ENCODE measurements at places on chromosomes 12 and 14.

- peak; percentile 80 for DNase-seq
Observed at GRCh38 chr14:92254786-92255185, 68.2 kb upstream of the SLC24A4 start.

DNA sequence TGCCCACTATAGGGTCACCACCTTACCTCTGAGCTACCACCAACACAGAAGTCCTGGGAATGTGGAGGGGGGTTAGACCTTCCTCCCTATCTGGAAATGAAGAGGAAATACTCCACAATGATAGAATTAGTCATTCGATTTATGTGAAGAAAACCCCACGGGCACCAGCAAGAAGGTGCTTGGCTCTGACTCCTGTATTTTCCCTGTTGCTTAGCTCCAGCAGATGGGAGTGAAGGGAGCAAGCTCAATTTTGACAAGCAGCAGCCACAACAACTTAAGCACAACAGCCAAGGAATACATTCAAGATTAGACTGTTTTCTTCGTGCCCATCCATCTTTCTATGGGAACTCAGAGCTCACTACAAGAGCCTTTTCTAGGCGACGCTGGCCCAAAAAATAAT is 191.7 kb downstream of the SPTSSA start:
- no peak for DNase-seq

GRCh38 chr12:54378796-54379397 is 5.6 kb downstream of the ZNF385A start:
- DNase-seq, result peak; percentile 80

DNA sequence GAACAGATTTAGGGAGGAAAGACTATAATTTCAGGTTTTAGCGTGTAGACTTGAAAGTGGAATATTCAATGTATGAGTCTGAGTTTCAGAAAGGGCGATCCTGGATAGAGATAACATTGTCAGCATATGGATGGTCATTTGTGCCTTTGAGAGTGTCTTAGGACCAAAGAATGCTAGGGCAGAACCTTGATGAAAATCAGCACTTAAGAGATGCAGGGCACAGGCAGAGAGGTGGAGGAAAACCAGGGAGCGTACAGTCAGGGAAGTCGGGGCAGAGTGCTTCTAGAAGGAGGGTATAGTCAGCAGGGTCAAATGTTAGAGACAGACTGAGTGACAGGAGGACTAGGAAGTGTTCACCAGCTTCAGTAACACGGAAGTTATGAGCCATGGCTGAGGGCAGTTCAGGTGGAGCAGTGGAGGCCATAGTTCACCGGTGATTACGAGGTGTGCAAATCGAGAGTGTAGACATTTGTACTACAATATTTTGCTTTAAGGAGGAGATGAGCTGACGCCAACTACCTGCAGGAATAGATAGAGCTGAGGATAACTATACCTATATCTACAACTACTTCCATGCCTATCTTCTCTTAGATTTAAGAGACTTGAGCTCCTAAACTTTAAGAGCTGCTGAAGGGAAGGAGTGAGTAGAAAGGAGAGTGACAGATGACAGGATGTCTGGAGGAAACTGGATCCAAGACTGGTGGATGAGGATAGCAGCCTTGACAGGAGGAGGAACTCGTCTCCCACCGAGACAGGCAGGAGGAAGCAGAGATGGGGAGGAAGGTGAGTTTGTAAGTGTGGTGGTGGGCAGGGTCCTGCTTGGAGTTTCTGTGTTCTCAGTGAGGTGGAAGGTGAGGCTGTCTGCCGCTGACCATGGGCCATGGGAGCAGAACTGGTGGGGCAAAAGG is 6.5 kb downstream of the CBLN3 start:
- no peak for DNase-seq

DNA sequence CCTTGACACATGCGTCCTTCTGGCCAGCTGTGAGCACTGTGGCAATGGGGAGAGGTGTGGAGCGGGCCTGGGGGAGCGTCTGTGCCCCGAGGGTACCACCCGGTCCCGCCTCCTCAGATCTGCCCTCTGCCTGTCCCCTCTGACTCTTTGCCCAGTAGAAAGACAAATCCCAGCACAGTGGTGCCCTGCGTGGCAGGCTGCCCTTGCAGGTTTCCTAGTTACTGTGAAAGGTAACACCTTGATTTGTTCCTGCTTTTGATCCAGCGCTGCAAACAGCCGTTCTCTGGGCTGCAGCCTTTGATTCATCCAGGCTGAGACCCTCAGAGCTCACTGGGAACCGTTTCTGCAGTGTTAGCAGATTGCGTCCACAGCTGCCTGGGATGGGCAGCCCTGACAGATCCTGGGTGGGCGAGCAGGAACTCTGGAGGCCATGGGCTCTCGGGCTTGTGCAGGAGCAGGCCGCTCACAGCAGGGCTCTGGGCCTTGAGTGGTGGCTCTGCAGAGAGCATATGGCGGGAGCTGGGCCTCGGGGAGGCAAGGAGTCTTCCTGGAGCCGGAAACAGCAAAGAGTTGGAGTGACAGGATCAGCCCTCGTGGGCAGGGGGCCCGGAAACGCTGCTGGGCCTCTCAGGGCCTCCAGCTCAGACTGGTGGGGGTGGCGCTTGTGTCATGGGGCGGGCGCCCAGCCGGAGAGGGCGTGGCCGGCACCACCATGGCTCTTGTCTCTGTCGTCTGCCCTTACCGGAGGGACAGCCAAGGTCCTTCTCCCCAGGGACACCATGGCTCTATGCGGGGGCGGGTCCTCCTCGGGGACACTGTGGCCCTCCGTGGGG is 16.6 kb downstream of the FBRSL1 start:
- DNase-seq, result no peak

- no peak for DNase-seq
Observed at GRCh38 chr14:77832297-77832696, 32.4 kb downstream of the ADCK1 start.

DNA sequence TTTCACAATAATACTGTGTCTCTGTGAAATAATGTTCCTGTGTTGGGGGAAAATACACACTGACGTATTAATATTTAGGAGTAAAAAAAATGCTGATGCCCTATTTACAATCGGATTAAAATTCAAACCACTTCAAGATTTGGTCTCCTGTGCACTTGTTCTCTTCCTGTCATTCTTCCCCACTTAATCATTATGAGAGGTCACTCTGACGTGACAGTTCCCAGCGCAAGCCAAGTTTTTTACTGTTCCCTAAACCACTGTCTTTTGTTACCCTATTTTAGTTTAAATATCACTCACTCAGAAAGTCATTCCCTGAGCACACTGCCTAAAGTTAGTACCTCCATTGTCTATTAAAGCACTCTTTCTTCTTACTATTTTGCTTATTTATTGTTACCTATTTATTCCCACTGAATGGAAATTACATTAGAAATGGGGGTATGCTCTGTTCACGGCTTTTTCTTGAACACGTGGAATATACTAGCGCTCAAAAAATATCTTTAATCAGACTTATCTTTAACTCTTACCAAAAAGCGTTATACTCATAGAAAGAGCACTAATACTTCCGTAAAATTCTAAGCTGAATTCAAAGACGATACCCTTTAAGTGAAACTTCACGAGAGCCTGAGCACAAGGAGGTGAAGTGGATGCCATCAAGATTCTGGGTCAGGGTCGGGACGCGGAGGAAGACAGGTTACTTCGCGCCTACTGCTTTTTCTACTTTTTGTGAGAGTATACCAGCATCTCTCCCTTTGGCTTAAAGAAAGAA is 670 bp upstream of the PSMA3 start:
- DNase-seq, result no peak

- no peak for DNase-seq
Observed at GRCh38 chr12:89817501-89818226, 109.0 kb upstream of the ATP2B1 start.

DNA sequence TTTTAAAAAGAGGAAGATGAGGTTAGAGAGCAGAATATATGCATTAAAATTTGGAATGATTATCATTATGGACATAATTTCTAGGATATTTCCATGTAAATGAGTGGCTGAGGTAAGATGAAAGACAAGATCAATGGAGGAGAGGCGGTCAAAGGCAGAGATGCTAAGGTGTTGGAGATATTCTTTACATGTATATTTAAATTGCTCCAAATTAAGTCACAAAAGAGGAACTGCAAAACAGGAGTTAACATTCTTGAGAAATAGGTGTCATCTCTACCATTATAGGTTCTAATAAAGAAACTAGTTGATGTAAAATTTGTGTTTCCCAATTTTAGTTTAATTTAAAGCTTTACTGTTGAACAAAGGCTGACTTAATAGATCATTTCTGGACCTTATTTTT is 268.5 kb upstream of the PPFIA2 start:
- DNase-seq, result no peak

- no peak for DNase-seq
Observed at GRCh38 chr14:54651649-54652048, 84.7 kb downstream of the SAMD4A start.

DNA sequence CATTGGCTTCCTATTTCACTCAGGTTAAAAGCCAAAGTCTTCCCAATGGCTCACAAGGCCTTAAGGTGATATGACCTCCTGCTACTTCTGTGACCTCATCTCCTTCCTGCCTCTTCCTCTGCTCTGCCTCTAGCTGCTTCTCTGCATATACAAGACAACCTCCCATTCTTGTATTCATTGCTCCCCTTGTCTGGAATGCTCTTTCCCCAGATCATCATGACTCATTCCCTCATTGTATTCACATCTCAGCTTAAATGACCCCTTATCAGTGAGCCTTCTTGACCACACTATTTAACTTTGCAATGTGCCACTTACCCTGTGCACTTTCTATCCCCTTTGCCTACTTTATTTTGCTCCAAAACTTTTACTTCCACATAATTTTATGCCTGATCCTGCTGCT is 90.2 kb downstream of the PPP1R12A start:
- peak; percentile 40 for DNase-seq

DNA sequence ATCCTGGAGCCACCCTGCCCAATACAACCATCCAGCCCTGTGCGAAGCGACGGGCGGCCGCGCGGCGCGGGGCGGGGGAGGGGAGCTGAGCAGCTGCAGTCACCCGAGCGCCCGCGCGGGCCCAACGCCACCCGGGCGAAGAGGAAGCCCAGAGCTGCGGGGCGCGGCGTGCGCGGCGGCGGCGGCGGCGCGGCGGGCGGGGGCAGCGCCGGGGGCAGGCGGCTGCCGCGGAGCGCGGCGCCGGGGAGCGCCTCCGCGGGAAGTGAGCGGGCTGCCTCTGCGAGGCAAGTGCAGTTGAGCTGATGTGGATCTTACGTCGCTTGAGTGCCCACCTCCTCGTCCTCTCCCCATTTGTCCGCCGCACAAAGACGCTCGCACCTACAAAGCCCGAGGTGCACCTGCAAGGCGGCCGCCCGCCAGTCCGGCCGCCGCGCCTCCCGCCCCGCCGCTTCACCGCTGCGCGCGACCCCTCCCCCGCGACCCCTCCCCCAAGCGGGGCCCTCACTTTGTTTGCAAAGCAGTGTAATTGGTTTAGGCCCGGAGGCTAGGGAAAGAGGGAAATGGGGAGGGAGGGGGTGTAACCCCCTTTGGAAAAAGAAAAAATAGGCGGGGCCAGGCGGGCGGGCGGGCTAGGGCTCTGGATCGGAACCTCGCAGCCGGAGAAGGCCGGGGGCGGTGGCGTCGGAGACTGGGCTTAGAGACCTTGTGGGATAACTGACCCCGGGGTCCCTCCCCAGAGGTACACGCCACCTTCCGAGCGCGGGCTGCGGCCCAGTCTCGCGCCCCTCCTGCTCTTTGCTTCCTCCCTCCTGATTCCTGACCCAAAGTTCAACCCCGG is at the start of the genes FOXA1 and TTC6:
TSS of gene FOXA1 (minus strand) at position 279 of the 838 bp plus-strand sequence. CDS start at position 2, 277 bp downstream.
TSS of gene TTC6 (plus strand) at position 659 of the 838 bp plus-strand sequence. CDS start 26,436 bp downstream, outside the sequence.
- peak; percentile 79 for DNase-seq

GRCh38 chr14:49314737-49315136 is 271.4 kb downstream of the RPS29 start:
- no peak for DNase-seq

DNA sequence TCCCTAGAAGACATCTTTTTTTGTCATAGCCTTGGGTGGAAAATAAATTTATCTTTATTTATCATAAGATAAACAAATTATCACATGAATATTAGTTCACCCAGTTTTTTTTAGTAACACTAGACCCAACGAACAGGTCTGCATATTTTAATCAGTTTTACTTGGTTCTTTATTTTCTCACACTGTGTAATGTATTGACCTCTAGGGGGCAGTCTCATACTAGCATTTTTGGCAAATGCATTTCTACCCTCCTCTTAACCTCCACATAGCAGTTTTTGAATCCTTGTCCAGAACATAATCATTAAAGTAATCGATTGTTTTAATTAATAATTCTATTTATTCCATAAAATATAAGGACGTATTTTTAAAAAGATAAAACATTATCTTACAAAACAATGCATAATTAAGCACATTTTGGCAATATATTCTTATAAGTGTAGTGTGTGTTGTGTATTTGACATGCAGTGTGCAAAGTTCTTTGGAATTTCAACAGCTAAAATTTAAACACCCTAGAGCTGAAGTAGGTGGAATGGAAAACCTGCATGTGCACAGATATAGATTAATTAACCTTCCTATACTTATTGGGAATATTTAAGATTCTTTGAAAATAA is 31.6 kb upstream of the PTPRQ start:
- peak; percentile 87 for DNase-seq

DNA sequence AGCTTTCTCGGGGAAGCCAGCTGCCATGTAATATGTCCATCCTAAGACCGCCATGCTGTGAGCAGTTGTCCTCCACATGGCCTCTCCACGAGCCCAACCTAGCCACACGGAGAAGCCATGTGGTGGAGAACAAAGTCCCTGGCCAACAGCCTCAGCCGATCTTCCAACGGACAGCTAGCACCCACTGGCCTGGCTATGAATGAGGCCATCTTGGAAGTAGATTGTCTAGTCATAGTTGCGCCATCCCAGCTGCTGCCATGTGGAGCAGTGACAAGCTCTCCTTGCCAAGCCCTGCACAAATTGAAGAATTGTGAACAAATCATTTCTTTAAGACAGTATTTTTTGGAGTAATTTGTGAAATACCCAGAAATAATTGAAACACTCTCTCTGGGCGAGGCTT is 49.3 kb upstream of the USP44 start:
- DNase-seq, result no peak

GRCh38 chr12:55728186-55728938 is 447 bp downstream of the CD63 start:
- DNase-seq, result peak; percentile 46

GRCh38 chr12:32605326-32606095 is 73.6 kb upstream of the DNM1L start:
- no peak for DNase-seq

DNA sequence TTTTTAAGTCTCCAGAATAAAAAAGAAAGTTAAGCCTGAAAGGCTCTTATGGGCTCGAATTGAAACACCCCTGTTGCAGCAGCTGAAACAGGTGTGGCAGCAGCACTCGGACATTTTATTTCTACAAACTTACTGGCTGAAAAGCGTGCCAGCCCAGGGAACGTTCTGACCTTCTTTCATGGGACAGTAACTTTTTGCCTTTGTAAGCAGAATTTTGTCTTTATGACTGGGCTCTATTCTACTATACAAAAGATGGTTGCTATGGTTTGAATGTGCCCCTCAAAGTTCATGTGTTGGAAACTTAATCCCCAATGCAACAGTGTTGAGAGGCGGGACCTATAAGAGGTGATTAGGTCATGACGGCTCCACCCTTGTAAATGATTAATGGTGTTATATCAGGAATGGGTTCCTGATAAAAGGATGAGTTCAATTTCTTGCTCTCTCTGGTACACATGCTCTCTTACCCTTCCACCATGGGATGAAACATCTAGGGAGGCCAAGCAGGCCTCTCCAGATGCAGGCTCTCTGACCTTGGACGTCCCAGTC is 52.7 kb downstream of the PELI2 start:
- DNase-seq, result no peak
